ENCODE measurements at places on chromosomes 1 and 21.

GRCh38 chr1:177937931-177938330, 31.9 kb downstream of the SEC16B start:
- no peak for DNase-seq

DNA sequence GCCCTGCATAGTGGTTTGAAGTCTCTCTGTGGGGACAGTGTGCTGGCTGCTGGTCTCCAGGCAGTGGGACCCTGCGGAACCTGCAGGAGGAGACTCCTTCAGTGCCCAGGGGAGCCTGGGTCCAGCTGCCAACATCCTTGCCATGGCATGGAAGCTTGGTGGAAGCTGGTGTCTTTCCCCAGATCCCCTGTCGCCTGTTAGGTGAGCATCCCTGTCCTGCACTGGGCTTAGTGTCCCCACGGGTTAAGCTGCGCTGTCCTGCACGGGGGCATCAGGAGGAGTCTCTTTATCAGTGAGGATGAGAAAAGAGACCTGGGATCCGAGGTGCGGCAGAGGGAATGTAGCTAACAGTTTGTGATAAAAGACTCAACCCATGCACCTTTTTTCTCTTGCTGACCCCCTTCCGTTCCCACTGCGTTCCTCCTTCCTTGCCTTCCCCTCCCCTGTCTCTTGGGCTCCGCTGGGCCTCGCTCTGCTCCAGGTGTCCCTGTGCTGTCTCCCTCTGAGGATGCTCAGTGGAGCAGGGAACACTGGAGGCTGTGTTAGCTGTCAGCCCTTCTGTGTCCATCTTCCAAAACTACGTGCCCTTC, 59.3 kb downstream of the SLC37A1 start:
- DNase-seq, result no peak

- no peak for DNase-seq
Observed at GRCh38 chr1:246588159-246588721, 22.0 kb downstream of the CNST start.

DNA sequence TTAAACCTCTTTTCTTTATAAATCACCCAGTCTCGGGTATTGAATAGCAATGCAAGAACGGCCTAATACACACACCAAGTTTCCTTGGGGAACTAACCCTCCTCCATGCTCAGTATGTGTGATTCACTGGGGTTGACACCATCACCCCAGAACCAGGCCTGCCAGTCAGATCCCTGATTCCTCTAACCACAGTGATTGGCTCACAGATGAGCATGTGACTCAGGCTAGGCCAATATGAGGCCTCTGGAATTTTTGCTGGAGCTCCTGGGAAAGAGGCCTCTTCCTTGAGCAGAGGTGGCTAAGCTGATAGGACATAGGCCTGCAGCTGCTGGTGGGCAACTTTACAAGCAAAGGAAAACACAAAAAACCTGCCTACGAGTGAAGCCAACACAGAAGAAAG, 74.7 kb upstream of the ZBTB40 start:
- DNase-seq, result no peak

DNA sequence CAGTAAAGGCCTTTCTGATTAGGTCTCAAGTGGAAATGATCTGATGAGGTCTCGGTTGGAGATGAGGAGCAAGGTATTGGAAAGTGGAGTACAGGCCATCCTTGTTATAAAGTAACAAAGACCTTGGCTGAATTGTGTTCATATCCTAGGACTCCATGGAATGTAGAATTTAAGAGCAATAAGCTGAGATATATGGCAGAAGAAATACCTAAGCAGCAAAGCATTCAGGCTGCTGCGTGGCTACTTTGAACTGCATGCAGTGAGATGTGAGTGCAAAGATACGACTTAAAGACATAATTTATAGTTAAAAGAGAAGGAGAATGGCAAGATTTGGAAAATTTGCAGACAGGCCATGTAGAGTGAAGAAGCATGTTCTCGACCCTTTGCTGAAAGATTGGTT, 11.2 kb upstream of the XPR1 start:
- no peak for DNase-seq

- no peak for DNase-seq
Observed at GRCh38 chr1:245704765-245705164, 550.0 kb downstream of the KIF26B start.

Measured in activated CD4-positive, CD25-positive, alpha-beta regulatory T cell (primary cell).